Transverse colon (tissue), 4 donors: ENCODE measurements at places on chromosomes 5 and 9. TPM values are rescaled to one million over a fixed set of nuclear protein-coding genes. Genes with fewer than 3 reads are reported as not detected.
A peak's percentile ranks its signal among the peaks of the same experiment; 100 is the strongest.

- no peak overlapping the region for H3K4me3 ChIP-seq
- H3K4me1 ChIP-seq: no peaks in the 10 kb centered on the region
- H3K27ac ChIP-seq: no peak overlapping the region
- DNase-seq: no peak
- no peaks in the 10 kb centered on the region for H3K27me3 ChIP-seq
Measured at GRCh38 chr9:71854811-71855210, 56.2 kb downstream of the ABHD17B start.

- no peaks in the 10 kb centered on the region for H3K36me3 ChIP-seq
- no peak for DNase-seq
- no peaks in the 10 kb centered on the region for H3K4me1 ChIP-seq
- no peak overlapping the region for H3K4me3 ChIP-seq
- no peaks in the 10 kb centered on the region for H3K27me3 ChIP-seq
Measured at GRCh38 chr5:9057406-9058000, 488.4 kb downstream of the SEMA5A start.

DNA sequence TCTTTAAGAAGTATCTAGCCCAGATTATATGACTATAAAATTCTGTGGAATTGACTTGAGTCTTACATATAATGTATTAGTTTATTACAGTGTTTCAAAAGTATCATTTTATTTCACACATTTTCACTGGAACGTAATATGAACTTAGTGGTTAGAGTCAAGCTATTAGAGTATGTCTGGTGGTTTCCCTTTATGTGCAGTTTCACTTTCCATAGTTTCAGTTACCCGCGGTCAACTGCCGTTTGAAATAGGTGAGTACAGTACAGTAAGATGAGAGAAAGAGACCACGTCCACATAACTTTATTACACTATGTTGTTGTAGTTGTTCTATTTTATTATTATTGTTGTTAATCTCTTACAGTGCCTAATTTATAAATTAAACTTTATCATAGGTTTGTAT, 50.5 kb downstream of the COMMD10 start:
- H3K27me3 ChIP-seq: no peaks in the 10 kb centered on the region
- H3K27ac ChIP-seq: no peak overlapping the region
- DNase-seq: no peak

DNA sequence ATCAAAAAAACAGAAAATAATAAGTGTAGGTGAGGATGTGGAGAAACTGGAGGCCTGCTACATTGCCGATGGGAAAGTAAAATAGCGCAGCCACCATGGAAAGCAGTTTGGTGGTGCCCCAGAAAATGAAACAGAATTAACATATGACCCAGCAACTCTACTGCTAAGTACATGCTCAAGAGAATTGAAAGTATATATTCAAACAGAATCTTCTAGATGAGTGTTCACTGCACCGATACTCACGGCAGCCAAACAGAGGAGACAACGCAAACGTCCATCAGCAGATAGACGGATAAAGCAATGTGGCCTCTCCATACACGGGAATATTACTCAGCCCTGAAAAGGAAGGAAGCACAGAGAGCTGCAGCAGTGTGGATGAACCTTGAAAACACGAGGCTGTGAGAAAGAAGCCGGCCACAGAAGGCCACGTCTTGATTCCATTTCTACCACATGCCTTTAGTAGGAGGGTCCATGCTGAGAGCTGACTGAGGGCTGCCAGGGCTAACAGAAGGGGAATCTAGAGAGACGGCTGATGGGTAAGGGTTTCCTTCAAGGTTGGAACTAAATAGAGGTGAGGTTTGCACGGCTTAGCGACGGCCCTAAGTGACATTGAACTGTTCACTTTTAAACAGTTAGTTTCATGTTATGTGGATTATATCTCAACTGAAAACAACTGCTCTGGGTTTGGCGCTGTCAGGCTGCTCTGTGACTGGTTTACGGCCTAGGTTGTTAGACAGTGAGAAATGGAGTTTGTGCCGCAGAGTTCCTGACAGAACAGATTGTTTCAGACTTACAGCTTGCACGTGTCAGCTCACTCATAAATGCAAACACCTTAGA, 29.8 kb downstream of the AHRR start:
- no peak overlapping the region for H3K27ac ChIP-seq
- H3K4me1 ChIP-seq: no peaks in the 10 kb centered on the region
- H3K27me3 ChIP-seq: peaks cover 3% of the 10 kb centered on the region
- H3K4me3 ChIP-seq: no peak overlapping the region

DNA sequence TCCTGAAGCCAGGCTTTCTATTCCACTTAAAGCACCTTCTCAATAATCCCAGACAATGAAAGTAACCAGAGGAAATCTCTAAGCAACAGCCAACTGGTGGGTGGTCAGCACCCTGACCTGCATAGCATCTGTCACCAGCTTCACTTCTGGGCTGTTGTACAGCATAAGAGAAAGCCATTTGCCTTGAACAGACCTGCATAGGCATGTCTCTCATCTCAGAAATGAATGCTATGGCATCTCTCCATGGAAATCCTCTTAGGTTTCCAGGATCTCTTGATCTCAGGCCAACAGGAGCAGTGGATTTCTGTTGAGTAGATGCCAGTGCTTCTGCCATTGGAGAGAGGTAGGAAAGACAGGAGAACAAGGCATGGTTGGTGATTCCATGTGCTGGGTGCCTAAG, 213.6 kb downstream of the GRIA1 start:
- no peaks in the 10 kb centered on the region for H3K27me3 ChIP-seq
- H3K27ac ChIP-seq: no peak overlapping the region
- no peaks in the 10 kb centered on the region for H3K4me1 ChIP-seq
- H3K36me3 ChIP-seq: no peaks in the 10 kb centered on the region
- H3K4me3 ChIP-seq: no peak overlapping the region

DNA sequence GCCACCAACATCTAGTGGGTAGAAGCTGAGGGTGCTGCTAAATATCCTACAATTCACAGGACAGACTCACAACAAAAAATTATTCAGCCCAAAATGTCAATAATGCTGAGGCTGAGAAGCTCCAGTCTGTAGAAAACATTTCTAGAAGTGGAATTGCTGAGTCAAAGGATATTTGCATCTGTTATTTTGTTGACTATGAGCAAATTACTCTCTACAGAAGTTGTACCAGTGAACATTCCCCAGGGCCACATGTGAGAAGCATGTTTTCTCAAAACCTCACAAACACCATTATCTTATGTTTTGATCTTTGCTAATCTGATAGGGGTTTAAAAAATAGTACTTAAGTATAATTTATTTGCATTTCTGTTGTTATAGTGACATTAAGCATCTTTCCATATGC, 15.4 kb downstream of the ITK start:
- no peaks in the 10 kb centered on the region for H3K36me3 ChIP-seq
- H3K27me3 ChIP-seq: no peaks in the 10 kb centered on the region
- H3K4me1 ChIP-seq: no peaks in the 10 kb centered on the region
- DNase-seq: no peak

GRCh38 chr9:77707383-77708063, 59.4 kb upstream of the GNA14 start:
- H3K27ac ChIP-seq: peak overlapping the region; percentile 42
- no peaks in the 10 kb centered on the region for H3K27me3 ChIP-seq
- no peaks in the 10 kb centered on the region for H3K36me3 ChIP-seq
- DNase-seq: peak; percentile 51

- no peaks in the 10 kb centered on the region for H3K36me3 ChIP-seq
- no peak for DNase-seq
- peaks cover 4% of the 10 kb centered on the region for H3K4me1 ChIP-seq
- no peak overlapping the region for H3K27ac ChIP-seq
- no peak overlapping the region for H3K4me3 ChIP-seq
- H3K27me3 ChIP-seq: no peaks in the 10 kb centered on the region
Measured at GRCh38 chr9:113918697-113919350, 42.7 kb downstream of the ZNF618 start.

- peaks cover 21% of the 10 kb centered on the region for H3K36me3 ChIP-seq
- H3K27ac ChIP-seq: no peak overlapping the region
- no peaks in the 10 kb centered on the region for H3K4me1 ChIP-seq
Measured at GRCh38 chr5:173155912-173156311, 11.6 kb downstream of the BNIP1 start.

- H3K4me3 ChIP-seq: no peak overlapping the region
- H3K27ac ChIP-seq: no peak overlapping the region
- DNase-seq: no peak
- H3K4me1 ChIP-seq: no peaks in the 10 kb centered on the region
- no peaks in the 10 kb centered on the region for H3K36me3 ChIP-seq
Measured at GRCh38 chr9:136829412-136829811, 12.9 kb upstream of the AJM1 start.

DNA sequence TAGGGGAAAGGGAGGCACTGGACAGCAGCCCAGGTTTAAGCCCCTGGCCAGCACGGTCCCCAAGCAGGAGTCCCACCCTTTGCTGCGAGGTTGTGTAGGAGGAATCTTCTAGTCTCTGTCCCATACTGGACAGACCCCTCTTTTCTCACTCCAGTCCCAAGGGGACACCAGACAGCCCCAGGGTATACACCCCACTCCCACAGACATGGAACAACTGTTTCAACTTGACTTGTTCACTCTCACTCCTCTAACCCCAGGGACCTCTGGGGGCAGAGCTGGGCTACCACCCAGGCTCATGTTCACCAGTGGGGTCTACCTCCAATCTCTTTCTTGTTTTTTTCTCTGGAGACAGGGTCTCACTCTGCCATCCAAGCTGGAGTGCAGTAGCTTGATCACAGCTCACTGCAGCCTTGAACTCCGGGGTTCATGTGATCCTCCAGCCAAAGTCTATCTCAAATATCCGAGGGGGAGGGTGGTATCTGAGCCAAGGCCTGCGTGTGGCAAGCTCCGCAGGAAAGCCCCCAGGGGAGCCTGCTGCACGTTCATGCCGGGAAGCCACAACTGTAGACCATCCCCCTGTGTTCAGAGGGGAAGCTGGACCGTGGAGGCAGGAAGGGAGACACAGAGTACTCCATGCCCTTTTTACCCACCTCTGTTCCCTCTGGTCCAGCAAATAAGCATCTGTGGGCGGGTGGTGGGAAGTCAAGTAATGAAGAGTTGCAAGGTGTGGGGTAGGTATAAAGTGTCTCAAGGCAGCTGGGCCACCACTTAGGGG, 1.8 kb downstream of the PTGES2 start:
- peaks cover 20% of the 10 kb centered on the region for H3K36me3 ChIP-seq
- DNase-seq: no peak
- H3K27ac ChIP-seq: peak overlapping the region; percentile 24

DNA sequence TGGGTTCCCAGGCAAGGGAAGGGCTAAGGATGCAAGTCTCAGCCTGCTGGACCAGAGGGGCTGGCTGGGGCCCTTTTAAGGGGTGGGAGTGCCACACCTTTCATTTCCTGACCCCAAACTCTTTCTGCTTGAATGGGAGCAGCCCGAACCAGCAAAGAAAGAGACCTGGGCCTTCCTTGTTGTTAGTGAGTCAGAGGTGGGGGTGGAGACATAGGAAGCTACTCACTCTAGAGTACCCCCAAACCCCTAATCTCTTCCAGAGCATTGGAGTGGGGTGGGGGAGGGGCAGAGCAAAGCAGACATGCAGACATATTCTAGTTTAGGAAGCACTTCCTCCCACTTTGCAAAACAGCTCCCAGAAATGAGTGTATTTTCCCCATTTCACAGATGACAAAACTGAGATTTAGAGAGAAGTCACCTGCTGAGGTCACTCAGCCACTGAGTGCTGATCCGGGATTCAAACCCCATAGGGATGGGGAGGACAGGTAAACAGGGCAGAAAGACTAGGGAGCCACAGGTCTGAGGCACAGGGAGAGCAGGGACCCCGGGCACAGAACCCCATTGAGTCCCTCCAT, 6.0 kb upstream of the AQP3 start:
- H3K27ac ChIP-seq: no peak overlapping the region
- peaks cover 5% of the 10 kb centered on the region for H3K4me1 ChIP-seq
- H3K36me3 ChIP-seq: no peaks in the 10 kb centered on the region
- DNase-seq: no peak

- H3K36me3 ChIP-seq: no peaks in the 10 kb centered on the region
- H3K27me3 ChIP-seq: no peaks in the 10 kb centered on the region
- peak overlapping the region; percentile 99 for H3K27ac ChIP-seq
- peak; percentile 60 for DNase-seq
- H3K4me1 ChIP-seq: peaks cover 54% of the 10 kb centered on the region
- peak overlapping the region; percentile 92 for H3K4me3 ChIP-seq
Measured at GRCh38 chr5:154756009-154756867, 1.1 kb downstream of the LARP1 start.

DNA sequence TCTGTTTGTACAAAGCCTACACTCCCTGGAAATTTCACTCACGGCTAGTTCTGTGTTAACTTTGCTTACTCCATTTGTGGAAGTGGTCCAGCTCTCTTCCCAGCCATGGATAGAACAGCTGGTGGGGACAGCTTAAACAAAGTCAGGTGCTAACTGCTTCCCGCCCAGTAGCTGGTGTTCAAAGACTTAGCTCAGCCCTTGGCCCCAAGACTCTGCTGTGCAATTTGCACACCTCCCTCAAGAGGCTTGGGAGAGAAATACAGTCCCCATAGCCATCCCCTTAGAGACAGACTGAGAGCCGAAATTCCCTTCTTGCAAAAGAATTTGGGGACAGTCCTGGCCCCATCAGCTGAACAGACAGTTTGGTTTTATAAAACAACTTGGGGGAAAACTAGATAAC, 73.8 kb upstream of the RAI14 start:
- no peak for DNase-seq
- H3K4me1 ChIP-seq: no peaks in the 10 kb centered on the region
- no peaks in the 10 kb centered on the region for H3K27me3 ChIP-seq
- H3K36me3 ChIP-seq: no peaks in the 10 kb centered on the region

- DNase-seq: no peak
- H3K27ac ChIP-seq: no peak overlapping the region
- H3K36me3 ChIP-seq: no peaks in the 10 kb centered on the region
- H3K4me3 ChIP-seq: no peak overlapping the region
Measured at GRCh38 chr9:136186386-136186785, 18.5 kb downstream of the LHX3 start.

DNA sequence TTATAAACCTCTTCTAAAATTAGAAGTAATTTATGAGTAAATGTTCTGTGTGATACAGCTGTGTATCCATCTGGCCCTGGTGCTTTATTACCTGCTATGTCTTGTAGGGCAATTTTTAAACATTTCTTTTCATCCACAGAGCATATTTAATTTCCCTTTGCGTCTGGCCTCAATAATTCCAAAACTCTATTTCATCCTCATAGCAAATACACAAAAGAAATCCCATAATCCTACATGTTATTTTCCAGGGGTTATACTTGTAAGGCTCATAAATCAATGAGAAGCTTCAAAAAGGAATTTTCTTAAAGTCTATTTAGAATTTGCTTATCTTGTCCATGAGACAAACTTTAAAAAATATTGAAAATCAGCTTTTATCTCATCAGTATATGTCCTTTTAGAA, 167.0 kb downstream of the TTC39B start:
- no peaks in the 10 kb centered on the region for H3K4me1 ChIP-seq
- no peak for DNase-seq
- no peaks in the 10 kb centered on the region for H3K36me3 ChIP-seq

GRCh38 chr9:93118863-93119702, 15.0 kb downstream of the NINJ1 start:
- H3K27me3 ChIP-seq: no peaks in the 10 kb centered on the region
- no peak for DNase-seq
- H3K36me3 ChIP-seq: no peaks in the 10 kb centered on the region
- peaks cover 13% of the 10 kb centered on the region for H3K4me1 ChIP-seq
- peak overlapping the region; percentile 75 for H3K27ac ChIP-seq

Gene TYRP1
- not detected for total RNA-seq

Gene CCDC187
- total RNA-seq: 1.1 TPM

Gene RABL6
- 121 TPM for total RNA-seq

Gene ZNF618
- 2.2 TPM for total RNA-seq

Gene FAM221B
- not detected for total RNA-seq

Gene CCIN
- not detected for total RNA-seq
